ENCODE measurements at places on chromosomes 6 and 20.

- no peak for DNase-seq
Measured at GRCh38 chr6:3286641-3287171, 28.0 kb downstream of the PSMG4 start.

DNA sequence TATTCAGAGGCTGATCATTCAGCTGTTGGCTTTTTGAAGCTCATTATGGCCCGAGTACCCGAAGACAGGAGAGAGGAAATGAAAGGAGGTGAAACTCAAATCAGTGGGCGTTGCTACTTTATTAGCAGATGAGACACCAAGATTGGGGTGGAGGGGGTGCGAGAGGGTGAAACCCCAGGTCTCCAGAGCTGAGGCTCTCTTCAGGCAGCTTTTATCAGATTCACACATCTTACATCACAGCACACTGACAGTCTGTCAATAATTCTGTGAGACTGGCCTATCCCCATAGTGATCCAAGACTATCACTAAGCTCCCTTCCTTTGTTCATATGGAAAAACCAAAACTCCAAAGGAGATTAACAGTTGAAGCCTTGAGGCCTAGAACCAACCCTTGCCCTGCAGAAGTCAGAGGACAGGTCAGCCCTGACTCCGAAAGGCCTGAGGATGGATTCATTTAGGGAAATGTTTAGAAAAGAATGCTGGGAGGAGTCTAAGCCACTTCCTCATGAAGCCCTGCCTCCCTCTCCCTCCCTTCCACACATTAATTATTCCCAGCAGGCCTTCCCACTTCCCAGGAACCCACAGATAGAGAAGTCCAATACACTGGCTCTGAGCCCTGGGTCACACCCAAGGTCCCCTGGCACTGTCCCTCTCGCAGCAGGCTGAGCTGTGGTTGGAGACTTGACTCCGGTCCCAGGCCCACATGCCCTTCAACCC, 23.2 kb downstream of the TRERF1 start:
- no peak for DNase-seq

DNA sequence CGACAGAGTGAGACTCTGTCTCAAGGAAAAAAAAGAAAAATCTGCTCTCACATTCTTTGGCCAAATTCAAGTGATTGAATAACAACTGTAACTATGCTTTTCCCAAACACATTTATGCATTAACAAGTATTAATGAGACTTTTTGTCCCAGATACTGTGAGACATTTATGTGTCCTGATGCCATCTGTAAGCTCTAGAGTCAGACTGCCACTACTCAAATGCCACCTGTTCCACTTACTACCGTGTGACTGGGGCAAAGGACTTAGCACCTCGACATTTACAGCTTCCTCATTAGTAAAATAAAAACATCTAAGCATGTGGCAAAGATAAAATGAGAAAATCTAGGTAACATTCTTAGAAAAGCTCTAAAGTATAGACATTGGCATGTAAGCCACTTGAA, 178.1 kb upstream of the MARCKS start:
- no peak for DNase-seq

DNA sequence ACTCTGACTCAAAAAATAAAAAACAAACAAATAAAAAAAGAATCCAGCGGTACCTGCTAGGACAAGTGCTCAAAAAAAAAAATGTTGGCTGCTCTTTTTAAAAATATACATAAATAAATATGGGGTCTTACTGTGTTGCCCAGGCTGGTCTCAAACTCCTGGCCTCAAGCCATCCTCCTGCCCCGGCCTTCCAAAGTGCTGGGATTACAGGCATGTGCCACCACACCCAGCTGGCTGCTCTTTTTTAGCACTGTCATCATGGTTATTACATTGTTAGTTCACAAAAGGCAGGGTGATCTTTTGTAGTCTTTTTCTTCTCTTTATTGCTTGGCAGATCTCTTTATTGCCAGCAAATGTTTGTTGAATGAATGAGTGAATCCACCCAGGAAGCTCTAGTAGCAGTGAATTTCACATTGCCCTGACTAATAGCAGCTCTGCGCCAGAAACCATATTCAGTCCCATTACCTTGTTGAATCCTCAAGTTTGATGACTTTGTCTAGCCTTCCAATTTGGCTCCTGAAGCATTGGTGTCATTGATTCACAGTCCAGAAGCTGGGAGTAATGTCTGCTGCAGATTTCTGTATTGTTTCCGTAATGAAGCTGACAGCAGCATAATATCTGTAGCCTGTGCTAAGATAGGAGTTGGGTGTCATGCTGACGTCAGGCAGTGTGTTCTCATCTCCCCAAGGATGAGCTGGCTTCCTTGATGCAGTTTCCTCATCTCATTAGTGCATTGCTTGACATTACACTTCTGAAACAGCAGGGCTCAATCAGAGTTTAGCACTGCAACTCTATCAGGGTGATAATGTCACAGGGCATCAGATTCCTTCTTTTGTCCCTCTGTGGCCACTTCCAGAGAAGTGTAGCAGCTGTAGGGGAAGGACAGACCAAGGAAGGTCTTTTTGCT, 84.9 kb upstream of the TGM3 start:
- no peak for DNase-seq

GRCh38 chr6:156875062-156875461, 97.9 kb downstream of the ARID1B start:
- no peak for DNase-seq

DNA sequence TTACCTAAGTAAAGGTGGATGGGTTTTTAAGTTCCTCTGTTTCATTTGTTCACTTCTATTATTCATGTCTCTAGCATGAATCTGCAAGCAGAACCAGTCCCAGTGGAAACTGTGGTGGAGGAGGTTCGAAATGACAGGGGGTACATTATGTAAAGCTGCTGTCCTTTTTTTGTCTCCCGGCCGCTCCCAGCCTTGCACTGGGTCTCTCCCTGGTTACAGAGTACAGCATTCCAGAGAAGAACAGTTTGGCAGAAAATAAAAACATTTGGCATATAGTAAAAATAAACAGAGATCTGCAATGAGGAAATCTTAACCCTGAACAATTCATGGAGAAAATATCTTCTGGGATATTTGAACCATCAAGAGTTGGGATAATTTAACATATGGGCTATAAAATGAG, 34.6 kb upstream of the TAGAP start:
- DNase-seq, result no peak
